ENCODE measurements at places on chromosomes 2 and 18.
A peak's percentile ranks its signal among the peaks of the same experiment; 100 is the strongest.

- DNase-seq: peak; percentile 94
These were observed 9.7 kb downstream of the SMAD7 start for GRCh38 chr18:48940854-48941611.

DNA sequence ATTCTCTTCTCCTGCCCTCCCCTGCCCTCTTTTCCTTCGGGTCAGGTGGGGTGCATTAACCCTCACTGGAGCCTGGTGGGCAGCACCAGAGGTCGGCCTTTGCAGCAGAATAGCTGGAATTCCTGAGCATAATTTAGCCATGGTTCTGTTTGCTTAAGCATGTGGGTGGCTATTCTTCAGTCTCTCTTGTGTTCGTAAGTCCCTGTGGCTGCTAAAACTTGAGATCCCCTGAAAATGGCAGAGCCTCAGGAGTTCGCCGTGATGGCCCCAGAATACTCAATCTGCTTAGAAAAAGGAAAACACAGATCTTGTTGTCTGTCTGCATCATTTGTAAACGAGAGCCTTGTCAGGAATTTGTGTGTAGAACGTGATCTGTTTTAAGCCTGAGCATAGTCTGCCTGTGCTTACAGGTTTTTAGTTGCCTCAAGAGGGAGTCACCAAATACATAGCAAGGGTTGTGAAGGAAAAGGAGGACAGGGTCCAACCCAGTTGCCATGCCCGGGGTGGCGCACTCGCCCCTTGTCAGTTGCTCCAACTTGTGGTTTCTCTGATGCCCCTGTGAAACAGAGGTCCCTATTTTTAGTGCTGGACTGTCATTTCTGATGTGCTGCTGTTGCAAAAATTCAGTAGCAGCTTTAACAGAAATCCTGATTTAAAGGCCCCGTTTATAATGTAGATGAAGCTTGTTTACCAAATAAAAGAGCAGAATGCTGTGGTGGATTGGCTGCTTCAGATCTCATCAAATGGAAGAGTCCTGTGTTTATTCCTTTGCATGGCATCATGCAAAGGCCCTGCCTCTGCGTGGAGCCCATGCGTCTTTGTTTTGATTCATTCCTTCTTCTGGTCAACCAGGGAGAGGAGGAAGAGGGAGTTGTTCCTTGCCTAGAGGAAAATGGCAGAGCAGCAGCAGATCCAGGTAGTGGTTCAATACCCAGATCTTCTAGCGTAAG is 74.8 kb downstream of the WDSUB1 start:
- DNase-seq: no peak

DNA sequence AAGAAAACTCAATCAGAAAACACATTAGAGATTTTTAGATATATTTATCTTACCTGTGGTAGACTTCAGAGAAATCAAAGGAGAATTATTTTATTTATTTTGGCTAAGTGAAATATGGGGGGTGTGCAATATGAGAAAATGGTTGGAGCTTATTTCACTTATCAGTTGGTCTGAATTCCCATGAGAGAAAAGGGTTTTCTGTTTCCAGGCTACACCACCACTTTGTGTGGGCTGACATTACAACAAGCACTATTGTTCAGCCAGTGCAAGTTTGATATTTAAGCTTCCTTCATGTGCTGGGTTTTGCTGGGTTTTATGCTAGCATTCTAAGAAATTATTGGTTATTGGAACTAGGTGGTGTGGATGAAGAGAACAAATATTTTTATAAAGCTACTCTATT is 33.5 kb downstream of the RMND5A start:
- DNase-seq: no peak

DNA sequence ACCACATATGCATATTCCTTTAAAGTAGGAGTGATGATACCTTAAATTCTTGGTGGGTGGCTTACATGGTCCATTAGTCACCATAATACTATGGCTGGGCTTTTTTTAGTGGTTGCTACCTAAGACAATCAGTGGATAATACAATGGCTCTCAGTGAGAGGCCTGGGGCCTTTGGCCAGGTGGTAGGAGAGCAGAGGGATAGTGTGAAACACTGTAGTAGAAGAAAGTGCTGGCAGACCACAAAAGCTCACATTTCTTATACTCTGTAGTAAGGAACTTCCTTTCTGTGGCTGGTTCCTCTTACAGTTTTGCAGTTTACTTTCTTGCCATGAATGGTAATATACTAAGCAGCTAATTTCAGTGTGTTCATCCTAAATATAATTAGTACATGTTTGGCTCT is 583.5 kb downstream of the XIRP2 start:
- DNase-seq: no peak

DNA sequence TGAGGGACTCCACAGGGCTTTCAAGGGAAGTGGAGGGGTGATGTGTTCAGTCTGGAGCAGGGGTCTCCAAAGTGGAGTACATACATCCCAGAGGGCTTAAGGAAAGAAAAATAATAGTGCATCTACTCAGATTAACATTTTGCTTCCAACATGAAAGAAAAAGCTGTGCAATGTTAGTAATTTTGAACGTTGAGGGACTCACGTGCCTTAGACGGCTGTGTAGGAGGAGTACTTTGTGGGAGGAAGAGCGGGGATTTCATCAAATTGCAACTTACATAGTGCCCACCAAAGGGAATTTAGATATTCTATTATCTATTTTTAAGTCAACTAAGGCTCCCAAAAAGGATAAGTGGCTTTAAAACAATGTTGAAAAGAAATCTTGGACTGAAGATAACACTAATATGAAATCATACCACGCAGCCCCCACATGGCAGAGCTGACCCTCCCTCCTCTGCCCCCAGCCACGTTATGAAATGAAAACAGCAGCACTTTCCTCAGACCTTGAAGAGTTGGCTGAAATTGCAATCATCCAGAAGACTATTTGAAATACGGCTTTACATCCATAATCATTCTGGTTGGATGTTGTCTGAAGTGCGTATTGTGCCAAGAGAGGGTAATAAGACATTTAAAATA is 42.9 kb downstream of the MEX3C start:
- DNase-seq: no peak

DNA sequence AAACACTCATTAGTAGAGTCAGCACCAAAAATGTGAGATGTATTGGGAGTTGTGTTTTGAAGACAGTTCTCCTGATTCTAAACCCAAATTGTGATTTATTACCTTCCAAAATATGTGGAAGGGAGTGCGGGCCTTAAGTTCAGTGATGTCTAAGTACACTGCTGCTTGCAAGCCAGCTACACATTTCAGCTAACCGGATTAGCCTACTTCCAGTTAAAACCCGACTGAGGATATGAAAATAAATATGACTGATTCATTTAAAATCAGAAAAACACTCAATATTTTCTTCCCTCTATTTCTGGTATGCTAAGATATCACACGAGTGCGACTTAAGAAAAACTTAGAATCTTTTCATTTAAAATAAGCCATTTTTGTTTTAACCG is 907 bp downstream of the FHL2 start:
- no peak for DNase-seq

DNA sequence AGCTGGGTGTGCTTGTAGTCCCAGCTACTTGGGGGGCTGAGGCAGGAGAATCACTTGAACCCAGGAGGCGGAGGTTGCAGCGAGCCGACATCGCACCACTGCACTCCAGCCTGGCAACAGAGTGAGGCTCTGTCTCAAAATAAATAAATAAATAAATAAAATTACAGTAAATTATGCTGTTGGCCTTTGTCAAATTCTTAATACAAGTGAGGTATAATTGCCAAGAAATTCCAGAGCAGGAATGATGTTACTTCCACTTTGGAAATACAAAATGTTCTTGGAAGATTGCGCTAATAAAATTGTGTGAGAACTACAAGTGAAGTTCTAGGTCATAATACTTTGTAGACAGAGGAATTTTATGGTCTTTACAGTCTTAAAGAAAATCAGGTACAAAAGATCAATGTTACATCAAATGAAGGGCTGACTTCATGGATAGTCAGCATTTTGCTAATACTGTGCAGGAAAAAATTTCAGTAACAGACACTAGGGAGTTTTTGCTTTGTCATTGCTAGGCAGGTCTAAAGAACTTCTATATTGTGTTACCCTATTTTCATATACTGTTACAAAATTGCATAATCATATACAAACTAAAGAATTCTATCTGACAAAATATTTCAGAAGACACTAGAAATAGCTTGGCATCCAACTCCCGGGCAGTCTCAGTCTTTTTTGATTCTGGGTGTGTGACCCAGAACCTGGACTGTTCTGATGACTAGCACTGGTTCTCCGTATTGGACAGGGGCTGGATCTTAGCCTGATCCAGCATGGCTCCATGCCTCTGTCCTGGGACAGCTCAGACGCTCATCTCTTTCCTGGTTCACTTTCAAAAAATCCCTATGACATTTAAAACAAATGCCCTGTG is 76.0 kb upstream of the STK17B start:
- DNase-seq: no peak

- DNase-seq: no peak
These were observed 13.8 kb upstream of the NCOA1 start for GRCh38 chr2:24477229-24477628.

DNA sequence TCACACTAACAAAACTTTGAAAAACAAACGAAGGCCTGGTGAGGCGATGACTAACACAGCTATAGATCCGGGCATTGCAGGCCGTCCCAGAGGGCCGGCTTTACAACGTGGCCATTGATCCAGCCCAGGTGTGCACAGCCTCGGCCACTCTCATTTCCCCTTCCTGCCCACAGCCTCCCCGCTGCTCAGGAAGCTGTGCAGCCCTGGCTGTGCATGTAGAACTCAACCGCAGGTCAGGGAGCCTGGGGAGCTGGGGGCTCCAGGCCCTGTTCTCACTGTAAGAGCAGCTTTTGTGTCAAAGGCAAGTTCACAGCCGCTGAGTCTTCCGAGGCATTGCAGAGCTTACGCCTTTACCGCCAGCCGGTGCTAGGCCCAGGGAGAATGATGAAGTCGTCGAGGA is 87.2 kb downstream of the LONRF2 start:
- DNase-seq: peak; percentile 22

DNA sequence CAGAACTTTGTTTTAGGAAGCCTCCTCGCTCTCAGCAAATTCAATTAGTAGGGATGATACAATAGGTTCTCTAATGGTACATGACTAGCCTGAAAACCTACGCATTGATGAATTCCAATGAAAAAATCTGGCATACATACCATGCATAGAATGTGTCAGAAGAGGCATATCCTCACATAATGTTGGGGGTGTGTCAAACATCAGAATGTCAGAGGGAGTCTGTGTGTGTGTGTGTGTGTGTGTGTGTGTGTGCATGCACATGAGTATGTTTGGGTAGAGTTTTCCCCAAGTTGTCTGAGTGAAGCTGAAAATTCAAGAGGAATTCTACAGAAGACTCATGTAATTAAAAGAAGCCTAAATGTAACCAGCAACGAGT is 78.5 kb downstream of the FIGN start:
- DNase-seq: no peak

- DNase-seq: no peak
These were observed 13.5 kb upstream of the SIX3 start for GRCh38 chr2:44927985-44928482.

DNA sequence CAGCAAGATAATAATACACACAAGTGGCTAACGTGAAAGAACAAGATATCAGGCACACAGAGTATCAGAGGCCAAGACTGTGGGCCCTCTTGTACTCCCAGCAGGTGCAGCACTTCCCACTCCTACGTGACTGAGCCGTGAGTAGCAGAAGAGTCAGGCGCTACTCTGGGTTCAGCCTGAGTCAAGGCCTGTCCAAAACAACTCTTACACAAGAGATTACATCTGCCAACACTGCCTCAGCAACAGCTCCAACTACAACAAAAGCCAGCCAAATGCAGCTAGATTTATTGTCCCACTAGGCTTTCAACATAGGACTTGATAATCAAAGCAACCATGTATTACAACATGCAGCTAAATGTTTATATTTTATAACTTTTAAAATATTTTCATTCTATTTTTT is 56.2 kb downstream of the ITSN2 start:
- no peak for DNase-seq

DNA sequence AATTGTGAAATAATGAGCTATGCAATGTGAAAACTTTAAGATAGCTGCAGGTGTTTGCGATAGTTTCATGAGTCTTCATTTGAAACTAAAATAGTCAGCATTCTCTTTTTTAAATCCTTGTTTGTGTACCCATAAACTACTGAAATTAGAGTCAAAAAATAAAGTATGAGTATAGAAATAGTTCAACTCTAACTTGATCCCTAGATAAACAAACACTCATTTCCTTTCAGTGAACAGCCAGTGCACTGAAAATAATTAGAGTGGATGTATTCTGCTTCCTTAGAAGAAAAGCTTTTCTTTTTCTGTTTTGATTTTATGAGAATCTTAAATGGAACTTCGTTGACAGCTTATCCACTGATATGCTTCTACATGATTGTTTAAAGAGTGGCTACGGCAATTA is 1033.4 kb downstream of the SOCS6 start:
- no peak for DNase-seq

GRCh38 chr18:49020129-49020528 is 69.4 kb upstream of the SMAD7 start:
- DNase-seq: no peak

- no peak for DNase-seq
These were observed 445.7 kb upstream of the TRIB2 start for GRCh38 chr2:12270876-12271588.

DNA sequence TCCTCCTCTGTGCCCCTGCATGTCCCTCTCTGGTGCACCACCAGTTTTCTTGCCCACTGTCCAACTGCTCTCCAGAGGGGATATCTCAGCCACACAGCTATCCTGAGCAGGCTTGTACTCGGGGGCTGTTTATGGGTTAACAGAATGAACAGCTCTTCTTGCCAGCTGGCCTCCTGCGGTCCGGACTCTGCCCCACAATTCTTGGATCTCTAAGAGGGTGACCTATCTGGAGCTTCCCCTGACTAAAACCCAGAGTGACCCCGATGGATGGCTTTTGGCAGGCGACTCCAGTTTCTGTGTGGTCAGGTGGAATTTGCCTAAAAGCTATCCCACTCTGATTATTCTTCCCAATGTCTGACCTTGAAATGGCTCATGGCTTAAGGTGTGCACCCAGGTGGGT is 9.1 kb downstream of the SOWAHC start:
- no peak for DNase-seq

GRCh38 chr2:220077488-220077887 is 450.1 kb downstream of the SLC4A3 start:
- DNase-seq: no peak

DNA sequence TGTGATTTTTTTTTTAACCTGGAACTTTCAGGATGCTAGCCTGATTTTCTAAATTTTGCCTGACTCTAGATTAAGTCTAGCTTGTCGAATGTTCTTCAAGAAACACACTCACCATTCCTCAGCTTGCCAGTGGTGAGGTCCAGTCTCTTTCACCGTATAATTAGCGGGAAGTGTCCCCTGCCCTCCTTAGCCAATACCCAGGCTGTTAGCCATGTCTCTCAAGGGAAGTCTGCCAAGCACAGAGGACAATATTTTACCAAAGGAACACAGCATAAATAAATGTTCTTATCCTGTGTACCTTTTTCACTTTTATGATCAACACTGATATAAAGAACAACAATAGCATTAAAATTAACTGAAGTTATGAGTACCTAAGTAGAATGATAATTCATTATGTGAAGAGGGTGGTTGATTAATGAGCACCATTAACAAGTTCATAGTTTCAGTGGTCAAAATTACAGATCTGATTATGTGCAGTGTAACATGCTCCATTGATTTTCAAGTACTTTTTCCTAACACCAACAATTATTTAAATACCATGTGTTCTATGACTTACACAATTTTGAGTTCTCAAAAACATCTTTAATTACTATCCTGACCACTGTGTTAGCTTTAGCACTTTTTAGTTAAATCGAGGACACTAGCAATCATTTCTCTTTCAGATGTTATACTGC is 445.8 kb upstream of the RAB12 start:
- no peak for DNase-seq
